ENCODE measurements at places on chromosomes 4 and X.

DNA sequence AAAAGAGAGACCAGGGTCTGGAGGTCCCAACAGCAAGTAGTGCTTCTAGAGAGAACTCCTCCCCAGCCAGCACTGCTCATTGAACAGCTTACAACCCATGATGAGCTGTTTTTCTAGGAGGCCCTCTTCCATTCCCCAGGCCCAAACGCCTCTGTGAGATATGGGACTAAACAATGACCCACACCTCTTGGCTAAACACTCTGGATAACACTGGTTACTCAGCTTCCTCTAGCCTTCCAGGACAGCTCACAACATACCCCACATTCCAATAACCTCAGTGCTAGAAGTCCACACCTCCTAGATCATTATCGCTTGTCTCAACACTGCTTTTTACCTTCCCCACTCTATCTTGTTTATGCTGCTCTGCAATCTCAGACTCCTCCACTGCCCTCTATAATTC lies 35.4 kb upstream of the PGRMC2 start:
- DNase-seq = no peak

DNA sequence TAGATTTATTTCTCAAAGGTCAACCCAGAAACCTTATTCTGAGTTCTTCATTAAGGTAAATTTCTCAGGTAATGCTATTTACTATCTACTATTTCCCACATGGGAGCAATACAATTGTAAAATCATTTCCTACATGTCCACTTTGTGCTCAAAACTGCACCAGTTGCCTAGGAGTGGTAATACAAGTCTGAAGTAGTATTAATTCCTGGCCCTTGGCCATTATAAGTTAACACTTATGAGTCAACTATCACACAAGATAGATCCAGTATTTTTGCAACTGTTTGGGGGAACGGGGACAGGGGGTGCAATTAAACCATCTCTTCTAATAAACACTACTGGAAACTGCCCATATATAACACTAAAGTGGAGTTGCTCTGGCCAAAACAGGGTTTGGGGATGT lies 48.9 kb downstream of the ACSL4 start:
- no peak for DNase-seq

GRCh38 chrX:154800478-154801210 lies 4.6 kb downstream of the MPP1 start:
- DNase-seq = no peak

DNA sequence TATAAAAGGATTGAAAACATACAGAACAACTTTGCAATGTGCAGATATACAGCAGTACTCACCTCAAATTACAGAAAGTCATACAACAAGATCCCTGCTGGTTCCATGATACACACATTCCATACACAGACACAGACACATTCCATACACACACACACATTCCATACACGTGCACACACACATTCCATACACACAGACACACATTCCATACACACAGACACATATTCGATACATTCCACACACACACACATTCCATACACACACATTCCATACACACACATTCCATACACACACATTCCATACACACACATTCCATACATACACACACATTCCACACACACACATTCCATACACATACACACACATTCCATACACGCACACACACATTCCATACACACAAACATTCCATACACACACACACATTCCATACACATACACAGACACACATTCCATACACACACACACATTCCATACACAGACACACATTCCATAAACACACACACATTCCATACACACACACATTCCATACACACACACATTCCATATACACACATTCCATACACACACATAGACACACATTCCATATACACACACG lies 13.7 kb downstream of the LINC00632 start:
- DNase-seq = no peak

DNA sequence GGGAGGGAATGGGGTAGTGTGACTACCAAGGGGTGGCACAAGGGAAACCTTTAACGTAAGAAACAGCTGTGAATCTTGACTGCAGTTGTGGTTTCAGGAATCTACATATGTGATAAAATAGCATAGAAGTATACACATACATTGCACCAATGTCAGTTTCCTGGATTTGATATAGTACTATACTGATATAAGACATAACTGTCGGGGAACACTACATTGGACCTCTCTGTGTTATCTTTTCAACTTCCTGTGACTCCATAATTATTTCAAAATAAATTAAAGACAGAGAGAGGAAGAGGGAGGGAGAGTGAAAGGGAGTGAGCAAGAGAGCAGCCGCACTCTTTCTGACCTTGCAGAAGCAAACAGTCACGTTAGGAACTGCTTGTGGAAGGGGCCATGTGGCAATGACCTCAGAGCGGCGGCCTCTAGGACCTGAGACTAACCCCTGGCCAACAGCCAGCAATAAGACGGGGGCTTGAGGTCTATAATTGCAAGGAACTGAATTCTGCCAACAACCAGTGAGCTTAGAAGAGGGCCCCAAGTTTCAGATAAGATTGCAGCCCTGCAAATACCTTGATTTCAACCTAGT lies 47.4 kb downstream of the NALF2 start:
- no peak for DNase-seq

- DNase-seq = no peak
These were observed 53.3 kb downstream of the RGS12 start for GRCh38 chr4:3346146-3346545.
